Activated T-helper 2 cell treated with anti-CD3 and anti-CD28 coated beads, Interferon-gamma antibody, Interleukin-2, Interleukin-4, amounts not matched to agents 10 μg/mL and 5 μg/mL and 100 μg/mL, durations not matched to agents 14 hours and 24 hours and 36 hours (primary cell): ENCODE measurements at places on chromosomes 7 and 10. TPM values are rescaled to one million over a fixed set of nuclear protein-coding genes. Genes with fewer than 3 reads are reported as not detected.

The HOXA2 gene
- total RNA-seq, result not detected in 2 replicates

The ARMC3 gene
- not detected in 2 replicates for total RNA-seq

The FAM204A gene
- 53.1 and 55.6 TPM in 2 replicates for total RNA-seq

The FAM241B gene
- total RNA-seq, result 9.3 and 12.1 TPM in 2 replicates

The GRM3 gene
- total RNA-seq, result not detected in 2 replicates

The LLCFC1 gene
- not detected in 2 replicates for total RNA-seq

The KEL gene
- total RNA-seq, result 0.78 and 0.96 TPM in 2 replicates

The EPHA1 gene
- total RNA-seq, result 0.07 and 0.34 TPM in 2 replicates

The VIM gene
- total RNA-seq, result 337 and 342 TPM in 2 replicates

The PRSS37 gene
- total RNA-seq, result not detected in 2 replicates

The HOXA1 gene
- 0.11 and 0.16 TPM in 2 replicates for total RNA-seq

The LFNG gene
- 41.0 and 45.6 TPM in 2 replicates for total RNA-seq

The CTAGE8 gene
- 1.2 and 2.1 TPM in 2 replicates for total RNA-seq

The ATOH7 gene
- not detected in 2 replicates for total RNA-seq

The GPR26 gene
- total RNA-seq, result not detected in 2 replicates

The MKI67 gene
- total RNA-seq, result 163 and 165 TPM in 2 replicates

The MDFIC gene
- 119 and 121 TPM in 2 replicates for total RNA-seq

The CUZD1 gene
- 2.5 and 2.9 TPM in 2 replicates for total RNA-seq

The CYP2E1 gene
- 0.16 TPM in 1 of 2 replicates, not detected in the other for total RNA-seq

The MET gene
- 1.5 TPM in 2 replicates for total RNA-seq

The ENO4 gene
- total RNA-seq, result not detected in 2 replicates

The HKDC1 gene
- total RNA-seq, result 0.09 and 0.11 TPM in 2 replicates

The STEAP2 gene
- total RNA-seq, result not detected in 2 replicates

The PRTFDC1 gene
- 0.11 and 0.25 TPM in 2 replicates for total RNA-seq

The REPIN1 gene
- total RNA-seq, result 81.5 and 82.2 TPM in 2 replicates

The SPDYE2B gene
- total RNA-seq, result not detected in 2 replicates

The SLC16A12 gene
- total RNA-seq, result not detected in 2 replicates

The CCDC172 gene
- total RNA-seq, result not detected in 2 replicates

The PCLO gene
- not detected in 2 replicates for total RNA-seq

The PAPOLB gene
- not detected in 2 replicates for total RNA-seq

The SPDYE6 gene
- total RNA-seq, result not detected in 2 replicates

The TMEM130 gene
- total RNA-seq, result 0.30 TPM in 1 of 2 replicates, not detected in the other

The ST8SIA6 gene
- not detected in 2 replicates for total RNA-seq

The PDK4 gene
- not detected in 2 replicates for total RNA-seq

The HTR5A gene
- total RNA-seq, result not detected in 2 replicates

The NKX2-3 gene
- not detected in 2 replicates for total RNA-seq

The CCL24 gene
- total RNA-seq, result not detected in 2 replicates

The MBL2 gene
- not detected in 2 replicates for total RNA-seq

The OR13A1 gene
- total RNA-seq, result not detected in 2 replicates
